Stimulated activated CD4-positive, alpha-beta T cell treated with anti-CD3 and anti-CD28 coated beads, TNF-alpha, amount 100 ng/mL, for 4 hours (primary cell): ENCODE measurements at places on chromosomes 1 and 21.

DNA sequence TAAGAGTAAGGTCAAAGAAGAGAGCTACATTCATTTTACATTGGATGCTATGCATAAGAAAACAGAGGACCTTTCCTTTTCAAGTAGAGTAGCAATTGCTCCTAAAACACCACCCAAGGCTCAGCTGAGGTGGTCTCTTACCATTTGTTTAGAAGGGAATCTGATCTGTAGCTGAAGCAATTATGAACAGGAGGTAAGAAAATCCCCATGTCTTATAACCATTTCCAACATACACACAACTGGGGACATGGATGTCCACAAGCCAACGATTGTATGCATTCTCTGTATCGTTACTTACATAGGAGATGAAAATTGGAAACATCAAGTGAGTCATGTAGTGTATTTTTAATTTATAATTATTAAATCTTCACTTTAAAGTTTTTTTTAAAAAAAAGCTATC, 132.0 kb downstream of the AKT3 start:
- no peak for DNase-seq

- DNase-seq, result no peak
Measured at GRCh38 chr1:60415696-60416095, 342.1 kb upstream of the C1orf87 start.

- no peak for DNase-seq
Measured at GRCh38 chr1:93129507-93130099, 50.5 kb downstream of the MTF2 start.

DNA sequence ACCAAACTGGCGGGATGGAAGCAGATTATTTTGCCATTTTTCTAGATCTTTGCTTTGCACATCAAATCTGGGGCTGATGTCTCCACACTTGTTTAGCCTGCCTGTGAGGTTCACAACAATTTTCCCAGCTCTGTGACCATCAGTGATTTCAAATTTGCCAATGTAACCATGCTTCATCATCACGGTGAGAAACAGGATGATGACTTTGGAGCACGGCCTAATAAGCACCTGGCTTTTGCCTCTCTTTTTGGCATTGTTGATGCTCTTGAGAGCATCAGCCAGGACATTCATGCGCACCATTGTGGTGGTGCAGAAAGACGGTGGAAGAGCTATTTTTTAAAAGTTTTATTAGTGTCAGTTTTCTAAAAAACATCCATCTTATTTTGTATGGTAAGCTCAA, 50.1 kb downstream of the IARS2 start:
- DNase-seq, result no peak

- DNase-seq, result no peak
Measured at GRCh38 chr1:184385865-184386311, 941 bp upstream of the C1orf21 start.

GRCh38 chr1:2984399-2985061, 36.7 kb upstream of the ACTRT2 start:
- no peak for DNase-seq
